ENCODE measurements at places on chromosomes 6 and 20.

GRCh38 chr6:157314705-157315321 is 8.5 kb downstream of the TMEM242 start:
- peak; percentile 76 for DNase-seq

GRCh38 chr6:39381550-39382140 is 59.1 kb upstream of the KCNK16 start:
- no peak for DNase-seq

- no peak for DNase-seq
These were observed 48.1 kb downstream of the ESF1 start for GRCh38 chr20:13736436-13737191.

- no peak for DNase-seq
These were observed 828.2 kb upstream of the MAP3K7 start for GRCh38 chr6:91415031-91415605.

GRCh38 chr6:85402071-85402470 is 47.8 kb upstream of the NT5E start:
- DNase-seq: no peak

- peak; percentile 59 for DNase-seq
These were observed 15.1 kb downstream of the GSTA1 start for GRCh38 chr6:52788478-52788877.

- DNase-seq: no peak
These were observed 9.3 kb upstream of the ATG5 start for GRCh38 chr6:106334646-106335448.

DNA sequence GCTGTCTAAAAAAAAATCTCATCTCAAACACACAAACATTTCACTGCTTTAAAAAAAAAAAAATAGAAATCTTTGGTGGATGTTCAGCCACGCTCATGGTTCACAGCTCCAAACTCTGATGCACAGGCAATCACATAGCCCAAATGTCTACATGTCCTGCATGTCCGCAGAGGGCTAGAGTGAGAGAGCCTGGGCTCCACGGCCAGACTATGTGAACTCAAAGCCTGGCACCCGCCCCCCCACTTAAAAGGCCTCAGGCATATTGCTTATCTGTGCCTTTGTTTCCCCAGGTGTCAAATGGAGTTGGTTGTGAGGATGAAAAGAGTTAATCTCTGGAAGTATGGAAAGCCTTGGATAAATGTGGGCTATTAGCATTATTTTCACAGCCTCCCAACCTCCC is 10.5 kb upstream of the PTGIS start:
- no peak for DNase-seq

- peak; percentile 50 for DNase-seq
These were observed 323.8 kb upstream of the JARID2 start for GRCh38 chr6:14921878-14922671.

GRCh38 chr20:14235355-14235754 is 102.1 kb downstream of the FLRT3 start:
- DNase-seq: peak; percentile 53
